DMS 273 treated with DMSO at 0.1 percent for 48 hours (cell line): ENCODE measurements at places on chromosomes 5 and 9.
A peak's percentile ranks its signal among the peaks of the same experiment; 100 is the strongest.

DNA sequence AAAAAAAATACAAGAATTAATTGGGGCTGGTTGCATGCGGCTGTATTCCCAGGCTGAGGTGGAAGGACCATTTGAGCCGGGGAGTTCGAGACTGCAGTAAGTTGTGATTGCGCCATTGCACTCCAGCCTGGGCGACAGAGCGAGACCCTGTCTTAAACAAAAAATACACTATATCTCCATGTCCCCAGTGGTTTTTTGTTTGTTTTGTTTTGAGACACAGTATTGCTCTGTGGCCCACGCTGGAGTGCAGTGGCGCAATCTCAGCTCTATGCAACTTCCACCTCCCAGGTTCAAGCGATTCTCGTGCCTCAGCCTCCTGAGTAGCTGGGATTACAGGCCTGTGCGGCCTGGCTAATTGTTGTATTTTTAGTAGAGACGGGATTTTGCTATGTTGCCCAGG, 1.2 kb downstream of the COQ4 start:
- DNase-seq, result no peak

DNA sequence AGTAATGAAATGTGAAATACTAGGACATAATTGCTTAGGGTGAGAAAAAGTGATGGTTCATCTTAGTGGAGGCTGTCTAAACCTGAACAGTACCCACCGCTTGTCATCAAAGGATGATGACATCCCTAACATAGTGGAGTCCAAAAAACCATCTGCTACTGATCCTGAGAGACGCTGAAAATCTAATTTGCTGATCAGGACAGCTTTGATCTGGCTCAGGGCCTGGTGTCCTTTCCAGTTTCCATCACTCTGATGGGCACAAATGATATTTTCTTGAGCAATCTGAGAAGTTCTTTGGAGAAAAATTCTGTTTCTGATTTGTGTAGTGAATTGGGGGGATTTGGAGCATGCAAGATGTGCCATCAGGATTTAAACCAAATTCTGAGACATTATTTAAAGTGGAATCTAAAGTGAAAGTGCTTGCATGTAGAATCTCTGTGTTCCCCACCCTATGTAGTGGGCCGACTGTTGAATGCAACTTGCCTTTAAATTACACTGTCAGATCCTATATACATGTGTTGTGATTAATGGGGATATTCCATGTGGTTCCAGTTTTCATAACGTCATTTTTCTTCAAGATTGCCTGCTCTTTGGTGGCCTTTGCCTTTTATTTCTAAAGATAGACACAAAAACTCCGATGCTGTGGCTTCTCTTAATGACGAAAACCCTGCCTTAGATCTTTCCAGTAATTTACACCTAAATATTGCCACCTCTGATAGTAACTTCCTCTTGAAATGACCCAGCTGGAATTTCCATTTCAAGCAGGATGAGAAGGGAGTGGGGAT, 213.2 kb downstream of the PCSK5 start:
- DNase-seq, result no peak

DNA sequence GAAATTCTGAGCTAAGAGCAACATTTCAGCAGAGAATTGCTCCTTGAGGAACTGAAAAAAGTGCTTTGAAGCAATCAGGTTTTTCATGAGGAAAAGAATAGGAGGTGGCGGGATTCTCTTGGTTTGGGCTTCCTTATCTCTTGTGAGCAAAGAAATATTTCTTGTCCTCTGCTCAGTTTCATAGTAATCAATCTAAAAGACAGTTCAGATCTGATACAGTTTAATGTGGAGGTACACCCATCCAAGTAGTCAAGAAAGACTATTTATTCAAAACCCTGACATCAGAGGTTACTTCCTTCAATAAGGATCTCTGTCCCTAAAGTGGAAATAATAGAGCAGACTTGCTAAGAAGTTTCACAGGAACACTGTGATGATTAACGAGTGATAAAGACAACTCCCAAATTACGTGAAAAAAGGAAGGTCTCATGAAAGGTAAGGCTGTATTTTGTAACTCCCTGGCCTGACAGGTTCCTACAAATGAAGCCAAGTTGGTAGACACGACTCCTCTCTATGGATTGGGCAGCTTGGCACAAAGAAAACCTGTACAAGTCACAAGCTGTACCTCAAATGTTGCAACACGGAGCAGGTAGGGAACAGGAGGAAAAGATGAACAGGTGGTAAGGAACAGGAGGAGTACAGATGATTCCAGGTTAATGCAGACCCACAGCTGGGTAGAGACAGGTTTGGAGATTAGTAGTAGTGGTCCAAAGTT, 94.1 kb downstream of the SUSD1 start:
- DNase-seq, result no peak

DNA sequence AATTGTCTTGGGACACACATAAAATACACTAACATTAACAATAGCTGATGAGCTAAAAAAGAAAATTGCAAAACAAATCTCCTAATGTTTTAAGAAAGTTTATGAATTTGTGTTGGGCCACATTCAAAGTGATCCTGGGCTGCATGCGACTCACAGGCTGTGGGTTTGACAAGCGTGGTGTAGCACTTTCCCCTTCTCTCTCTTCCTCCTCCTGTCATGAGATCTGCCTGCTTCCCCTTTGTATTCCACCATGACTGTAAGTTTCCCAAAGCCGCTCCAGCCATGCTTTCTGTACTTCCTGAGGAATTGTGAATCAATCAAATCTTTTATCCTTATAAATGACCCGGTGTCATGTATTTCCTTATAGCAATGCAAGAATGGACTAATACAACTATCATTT, 178.0 kb downstream of the TLR4 start:
- no peak for DNase-seq

DNA sequence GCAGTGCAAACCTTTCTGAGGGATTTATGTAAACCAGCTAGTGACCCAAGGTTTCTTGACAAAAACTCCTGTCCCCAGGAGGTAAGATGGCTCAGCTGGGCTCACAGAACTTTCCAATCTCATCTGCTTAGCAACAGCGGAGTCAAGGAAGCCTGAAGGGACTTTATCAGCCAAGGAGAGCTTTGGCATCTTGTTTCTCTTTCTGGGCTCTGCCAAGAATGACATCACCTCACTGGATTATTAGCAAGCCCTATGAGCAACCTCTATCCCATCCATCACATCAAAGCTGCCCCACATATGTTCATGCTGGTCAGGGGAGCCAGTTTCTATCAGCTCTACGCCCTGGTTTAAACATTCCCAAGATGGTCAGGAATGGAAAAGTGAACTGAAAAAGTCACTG, 461.3 kb downstream of the ENC1 start:
- DNase-seq, result peak; percentile 95

GRCh38 chr5:58922461-58923171, 339.7 kb downstream of the RAB3C start:
- DNase-seq, result no peak

DNA sequence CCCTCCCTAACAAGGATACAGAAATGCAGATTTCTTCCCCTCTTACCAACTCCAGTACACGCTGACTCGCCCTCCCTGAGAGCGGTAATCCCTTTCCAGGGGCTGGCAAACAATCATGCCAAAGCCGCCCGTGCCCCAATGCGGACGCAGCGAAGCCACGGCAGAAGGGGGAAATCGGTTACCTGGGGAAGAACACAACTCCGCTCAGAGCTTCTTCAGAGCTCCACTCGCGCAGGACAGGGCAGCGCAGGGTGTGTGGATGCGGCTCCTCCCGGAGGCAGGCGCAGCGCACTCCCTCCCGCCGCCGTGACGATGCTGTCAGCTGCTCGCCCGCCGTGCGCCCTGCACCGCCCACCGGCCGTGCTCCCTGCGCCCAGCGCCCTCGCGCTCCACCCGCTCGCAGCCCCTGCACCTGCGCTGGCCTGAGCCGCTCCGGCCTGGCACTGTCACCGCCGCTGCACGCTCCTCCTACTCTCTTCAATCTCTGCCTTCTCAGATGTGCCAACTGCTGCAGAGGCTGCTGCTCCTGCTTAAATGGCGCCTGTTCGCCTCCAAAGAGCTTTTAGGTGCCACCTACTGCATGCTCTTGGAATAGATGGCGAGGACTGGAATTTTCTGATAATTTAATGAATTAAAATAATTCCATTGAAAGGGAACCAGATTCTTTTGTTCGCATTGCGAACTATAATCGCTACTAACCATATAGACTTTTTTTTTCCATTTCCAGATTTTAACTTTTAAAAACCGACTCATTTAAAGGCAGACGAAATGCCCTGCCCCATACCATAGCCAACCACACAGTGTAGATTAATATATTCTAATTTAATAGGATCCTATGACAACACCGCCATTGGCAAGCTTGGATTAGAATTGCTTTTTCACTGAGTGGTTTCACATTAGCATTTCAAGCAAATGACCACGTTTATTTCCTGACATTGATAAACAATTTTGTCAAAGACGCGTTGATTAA, at the start of gene DIRAS2:
Gene DIRAS2, minus strand, starts transcription at position 255 of the 970 bp plus-strand sequence. CDS start 28,997 bp downstream, outside the sequence.
- peak; percentile 36 for DNase-seq

- DNase-seq, result no peak
Measured at GRCh38 chr5:145990170-145990569, 53.8 kb downstream of the SH3RF2 start.

DNA sequence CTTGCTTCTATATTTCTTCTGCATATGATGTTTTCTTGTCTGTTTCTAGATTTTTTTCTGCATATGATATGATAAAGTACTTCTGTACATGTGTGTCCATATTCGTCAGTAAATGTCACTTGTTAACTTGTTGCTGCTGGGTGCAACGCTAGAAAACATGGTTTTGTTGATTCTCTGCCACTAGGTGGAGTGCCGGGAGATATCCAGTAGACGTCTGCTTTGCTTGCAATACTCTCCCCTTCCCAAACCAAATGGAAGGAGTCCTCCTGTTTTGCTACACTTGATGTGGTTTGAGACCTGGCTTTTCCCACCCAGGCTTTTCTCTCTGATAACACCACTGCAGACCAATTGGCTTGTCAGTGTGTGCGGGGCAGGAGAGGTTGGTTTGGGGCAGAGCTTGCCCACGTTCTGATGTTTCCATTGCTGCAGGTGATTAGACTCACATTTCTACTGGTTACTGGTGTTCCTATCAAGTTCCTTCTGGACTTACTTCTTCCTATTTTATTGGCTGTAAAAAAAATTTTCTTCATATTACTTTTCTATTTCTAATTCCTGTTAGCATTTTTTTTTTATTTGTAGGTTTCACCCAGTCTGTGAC, 900.0 kb upstream of the CDH10 start:
- no peak for DNase-seq

GRCh38 chr5:64019746-64020145, 57.5 kb upstream of the HTR1A start:
- no peak for DNase-seq

DNA sequence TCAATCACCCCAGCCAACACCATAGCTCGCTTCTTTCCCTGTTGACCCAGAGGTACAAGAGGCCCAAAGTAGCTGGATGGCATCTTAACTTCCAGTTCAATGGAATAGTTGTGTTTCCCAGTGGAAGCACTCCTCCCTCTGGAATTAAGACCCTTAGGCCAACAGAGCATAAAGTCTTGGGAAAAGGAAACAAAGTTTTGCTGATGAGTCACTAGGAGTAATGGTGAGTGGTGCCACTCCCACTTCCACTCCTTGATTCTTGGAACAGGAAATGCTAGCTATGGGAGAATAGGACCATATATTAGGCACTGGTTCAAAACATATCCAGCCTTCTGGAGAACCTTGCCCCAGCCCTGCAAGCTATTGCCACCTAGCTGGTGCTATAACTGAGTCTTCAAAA, 44.7 kb upstream of the LMX1B start:
- DNase-seq, result no peak

- no peak for DNase-seq
Measured at GRCh38 chr5:594226-594860, 17.8 kb upstream of the CEP72 start.

DNA sequence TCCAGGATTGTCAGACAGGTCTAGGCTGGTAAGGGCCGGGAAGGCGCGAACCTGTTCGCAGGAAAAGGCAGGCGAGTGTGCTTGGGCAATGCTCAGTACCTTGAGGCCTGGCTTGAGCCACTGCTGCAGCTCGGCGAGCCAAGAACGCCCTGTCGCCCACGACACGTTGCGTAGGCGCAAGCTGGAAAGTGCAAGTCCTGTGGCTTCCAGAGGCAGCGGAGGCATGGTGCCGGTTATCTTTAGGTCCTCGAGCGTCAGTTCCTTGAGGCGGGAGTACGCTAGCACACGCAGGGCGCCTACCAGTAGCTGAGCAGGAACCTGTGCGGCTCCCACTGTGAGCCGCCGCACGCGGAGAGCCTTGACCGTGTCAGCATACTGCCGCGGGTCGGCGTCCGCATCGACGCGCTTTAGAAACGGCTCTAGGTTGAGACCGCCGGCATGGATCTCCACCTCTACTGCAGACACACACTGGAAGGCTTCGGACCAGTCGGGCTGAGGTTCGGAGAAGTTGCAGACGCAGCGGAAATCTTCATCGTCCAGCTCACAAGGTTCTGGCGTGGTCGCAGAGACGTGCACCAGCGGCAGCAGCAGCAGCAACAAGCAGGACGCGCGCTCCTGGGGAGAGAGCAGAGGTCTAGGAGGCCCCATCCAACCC, 482 bp downstream of the CD14 start:
- no peak for DNase-seq

- no peak for DNase-seq
Measured at GRCh38 chr9:129900263-129901027, 65.2 kb downstream of the USP20 start.

GRCh38 chr5:53355316-53355715, 125.1 kb upstream of the FST start:
- no peak for DNase-seq

- no peak for DNase-seq
Measured at GRCh38 chr5:125890511-125890931, 532.7 kb upstream of the GRAMD2B start.

DNA sequence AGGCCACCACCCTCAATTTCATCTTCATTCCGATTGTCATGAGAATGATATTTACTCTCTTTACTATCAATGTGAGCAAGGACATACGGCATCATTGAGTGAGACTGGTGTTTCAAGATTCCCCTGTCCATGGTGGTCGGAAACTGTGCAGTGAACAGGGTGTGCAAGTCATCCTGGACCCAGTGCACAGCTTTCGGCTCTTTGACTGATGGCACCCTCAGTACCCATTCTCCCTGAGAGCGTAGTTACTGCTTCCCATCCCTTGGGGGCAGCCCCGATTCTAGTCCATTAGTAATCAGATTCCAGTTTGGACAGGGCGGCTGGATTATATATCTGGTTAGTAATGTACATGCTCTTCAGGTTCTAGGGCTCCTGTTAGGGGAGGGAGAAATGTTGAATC, 61.7 kb upstream of the SUB1 start:
- DNase-seq, result no peak

DNA sequence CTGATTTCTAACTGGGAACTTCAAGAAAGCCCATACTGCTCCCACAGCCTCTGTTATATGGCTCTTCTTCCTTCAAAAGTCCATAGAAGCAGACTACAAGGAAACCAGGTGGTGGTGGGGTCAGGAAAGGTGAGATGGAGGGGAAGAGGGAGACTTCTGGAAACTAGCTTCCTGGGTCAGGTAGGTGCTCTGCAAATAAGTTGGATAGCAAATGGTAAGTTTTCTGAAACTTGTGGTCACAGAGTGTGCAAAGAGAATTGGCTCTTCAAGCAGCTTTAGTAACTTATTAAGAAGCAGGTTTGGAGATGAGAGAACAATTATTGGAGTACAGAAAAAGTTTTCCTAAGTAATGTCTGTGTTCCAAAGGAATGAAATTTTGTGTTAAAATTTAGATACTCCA, 316.9 kb downstream of the ADGRV1 start:
- DNase-seq, result no peak

- no peak for DNase-seq
Measured at GRCh38 chr5:52769061-52769460, 18.7 kb upstream of the ITGA1 start.

GRCh38 chr9:72986522-72987116, 33.8 kb upstream of the ALDH1A1 start:
- no peak for DNase-seq

GRCh38 chr5:103013933-103014552, 105.9 kb downstream of the GIN1 start:
- DNase-seq, result no peak
